Endothelial cell of umbilical vein (primary cell): ENCODE measurements at places on chromosomes 7 and 10.

- DNase-seq: no peak
These were observed 102.1 kb downstream of the VPS41 start for GRCh38 chr7:38806912-38807311.

GRCh38 chr7:155219947-155220769 lies 77.5 kb upstream of the INSIG1 start:
- DNase-seq: no peak

DNA sequence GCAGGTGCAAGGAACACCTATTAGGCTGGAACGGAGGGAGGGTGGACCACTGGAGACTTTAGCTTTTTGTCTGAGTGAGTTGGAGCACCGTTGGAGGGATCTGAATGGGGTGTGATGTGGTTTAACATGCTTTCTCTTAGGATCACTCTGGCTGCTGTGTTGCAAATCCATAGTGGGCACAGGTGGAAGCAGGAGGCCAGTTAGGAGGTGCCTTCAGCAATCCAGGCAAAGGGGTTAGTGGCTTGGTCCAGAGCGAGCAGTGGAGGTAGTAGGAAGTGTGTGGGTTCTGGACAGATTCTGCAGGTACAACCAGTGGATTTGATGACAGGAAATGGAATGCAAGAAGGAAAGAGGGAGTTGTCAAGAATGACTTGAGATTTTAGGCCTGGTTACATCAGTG lies 95.0 kb downstream of the MMRN2 start:
- no peak for DNase-seq

GRCh38 chr7:145520284-145520683 lies 596.3 kb upstream of the CNTNAP2 start:
- no peak for DNase-seq

DNA sequence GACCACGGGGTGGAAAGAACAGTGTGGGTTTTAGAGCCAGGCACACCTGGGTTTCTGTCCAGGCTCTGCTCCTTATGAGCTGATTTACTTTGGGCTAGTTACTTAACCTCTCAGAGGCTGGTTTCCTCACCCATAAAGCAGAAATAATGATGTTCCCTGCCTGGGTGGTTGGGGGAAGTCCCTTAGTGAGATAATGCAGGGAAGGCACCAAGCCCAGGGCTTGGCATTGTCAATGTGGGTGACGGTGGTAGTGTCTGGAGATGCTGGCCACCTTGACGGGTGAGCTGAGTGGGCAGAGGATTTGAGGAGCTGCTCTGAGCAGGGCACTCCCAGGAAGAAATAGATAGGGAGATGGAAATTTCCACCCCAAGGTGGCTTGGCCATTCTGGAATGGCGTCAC lies 65.2 kb downstream of the SH2D4B start:
- DNase-seq: no peak

GRCh38 chr10:130809761-130810515 lies 501.6 kb downstream of the TCERG1L start:
- no peak for DNase-seq

DNA sequence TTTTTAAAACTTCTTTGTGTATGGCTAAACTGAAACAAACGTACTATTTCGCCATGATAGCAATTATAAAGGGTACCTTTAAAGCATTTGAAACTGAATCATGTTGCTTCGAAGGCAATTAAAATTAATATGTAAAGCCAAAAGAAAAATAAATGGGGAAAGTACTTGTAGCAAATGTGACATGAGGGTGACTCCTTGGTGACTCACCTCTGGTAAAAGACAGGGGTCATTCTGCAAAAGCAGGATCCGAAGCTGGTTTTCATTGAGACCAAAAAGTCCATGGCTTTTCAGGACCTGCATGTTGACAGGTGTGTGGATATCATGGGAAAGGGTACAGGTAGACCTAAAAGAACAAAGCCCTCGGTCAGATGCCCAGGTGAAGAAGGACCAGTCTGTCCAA lies 1.5 kb downstream of the ZC3HAV1L start:
- DNase-seq: no peak

GRCh38 chr10:75738924-75739323 lies 307.5 kb downstream of the LRMDA start:
- no peak for DNase-seq

DNA sequence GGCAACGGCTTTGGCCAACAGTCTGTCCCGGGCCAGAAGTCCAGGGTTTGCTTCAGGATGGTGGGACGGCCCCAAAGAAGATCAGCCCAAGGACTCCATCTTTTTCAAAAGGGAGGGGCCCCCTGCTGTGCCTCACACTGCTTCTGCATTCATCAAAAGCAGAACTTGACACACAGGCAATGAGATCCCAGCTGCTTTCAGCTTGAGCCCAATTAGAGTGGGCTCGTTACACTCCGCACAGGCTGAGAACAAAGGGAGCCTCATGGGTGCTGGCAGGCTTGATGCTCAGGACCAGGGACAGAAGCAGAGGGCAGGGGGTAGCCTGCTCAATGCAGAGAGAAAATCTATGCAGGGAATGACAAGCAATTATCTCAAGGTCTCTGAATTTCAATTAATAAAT lies 45.5 kb downstream of the VOPP1 start:
- no peak for DNase-seq

DNA sequence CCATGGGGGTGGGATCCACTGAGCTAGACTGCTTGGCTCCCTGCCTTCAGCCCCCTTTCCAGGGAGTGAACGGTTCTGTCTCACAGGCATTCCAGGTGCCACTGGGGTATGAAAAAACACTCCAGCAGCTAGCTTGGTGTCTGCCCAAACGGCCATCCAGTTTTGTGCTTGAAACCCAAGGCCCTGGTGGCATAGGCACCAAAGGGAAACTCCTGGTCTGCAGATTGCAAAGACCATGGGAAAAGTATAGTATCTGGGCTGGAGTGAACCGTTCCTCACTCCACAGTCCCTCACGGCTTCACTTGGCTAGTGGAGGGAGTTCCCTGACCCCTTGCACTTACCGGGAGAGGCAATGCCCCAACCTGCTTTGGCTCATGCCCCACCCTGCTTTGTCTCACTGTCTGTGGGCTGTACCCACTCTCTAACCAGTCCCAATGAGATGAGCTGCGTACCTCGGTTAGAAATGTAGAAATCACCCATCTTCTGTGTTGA lies 62.7 kb downstream of the PPP1R9A start:
- no peak for DNase-seq

- DNase-seq: no peak
These were observed 8.3 kb downstream of the SFRP4 start for GRCh38 chr7:37908221-37908788.

DNA sequence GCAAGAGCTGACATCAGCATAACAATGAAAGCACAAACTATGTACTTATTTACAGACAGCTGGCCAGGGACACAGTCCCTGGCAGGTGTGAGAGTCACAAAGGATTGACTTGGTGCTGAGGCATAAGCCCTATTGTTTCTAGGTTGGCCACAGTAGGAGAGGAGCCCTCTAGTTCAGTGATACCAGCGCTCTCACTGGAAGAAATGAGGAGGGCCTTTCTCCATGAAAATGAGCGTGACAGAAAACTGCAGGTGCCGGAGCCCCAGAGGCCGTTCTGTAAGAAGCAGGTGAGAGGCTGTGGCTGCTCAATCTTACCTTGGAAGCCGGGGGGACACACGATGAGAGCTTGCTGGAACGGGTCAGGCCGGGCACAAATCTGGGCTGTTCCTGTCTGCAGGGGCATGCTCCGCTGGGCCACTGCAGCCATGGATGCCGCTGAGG lies 90.5 kb downstream of the CLEC2L start:
- DNase-seq: no peak

GRCh38 chr7:154783281-154783909 lies 219.5 kb downstream of the PAXIP1 start:
- DNase-seq: no peak

DNA sequence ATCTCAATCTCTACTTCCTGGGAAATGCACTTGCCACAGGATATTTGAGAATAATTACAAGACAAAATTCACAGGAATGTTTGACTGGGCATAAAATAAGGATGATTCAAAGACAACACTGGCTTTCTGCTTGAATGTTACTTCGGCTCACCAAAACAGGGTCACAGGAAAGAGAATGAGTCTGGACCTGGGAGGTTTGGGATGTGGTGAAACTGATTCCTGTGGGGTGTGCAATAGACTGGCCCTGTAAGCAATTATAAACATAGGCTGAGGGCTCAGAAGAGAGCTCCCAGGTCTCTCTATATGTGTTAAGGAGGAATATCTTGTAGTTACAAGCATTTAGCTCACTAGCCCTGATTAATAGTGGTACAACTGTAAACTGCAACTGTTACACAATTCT lies 613.9 kb upstream of the CELF2 start:
- DNase-seq: no peak

- DNase-seq: no peak
These were observed 1127.7 kb downstream of the REEP3 start for GRCh38 chr10:64648915-64649314.

DNA sequence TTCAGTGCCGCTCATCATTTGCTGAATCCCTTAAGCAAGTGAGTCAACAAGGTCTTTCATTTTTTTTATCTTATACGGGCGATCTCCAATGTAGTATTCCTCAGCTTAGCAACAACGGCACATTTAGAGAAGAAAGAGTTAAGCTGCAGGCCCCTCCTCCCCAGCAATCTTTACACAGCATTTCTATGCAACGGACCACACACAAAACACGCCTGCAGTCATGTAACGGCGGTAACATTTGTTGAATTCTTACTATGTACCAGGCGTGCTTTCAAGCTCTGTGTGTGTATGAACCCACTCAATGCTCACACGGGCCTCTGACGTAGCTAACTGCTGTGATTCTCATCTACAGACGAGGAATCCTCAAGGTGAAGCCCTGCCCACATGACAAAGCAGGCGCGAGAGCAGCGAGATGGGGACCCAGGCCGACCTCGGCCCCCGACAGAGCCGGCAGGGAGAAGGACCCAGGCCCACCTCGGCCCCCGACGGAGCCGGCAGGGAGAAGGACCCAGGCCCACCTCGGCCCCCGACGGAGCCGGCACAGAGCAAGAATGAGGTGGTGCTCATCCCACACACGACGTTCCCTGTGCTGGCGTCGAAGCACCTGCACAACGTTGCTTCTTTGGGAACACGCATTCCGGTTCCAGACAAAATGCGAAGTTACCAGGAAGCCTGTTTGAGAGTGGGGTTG lies 240.7 kb downstream of the ZMYND11 start:
- no peak for DNase-seq

GRCh38 chr7:122572706-122573105 lies 126.2 kb downstream of the RNF133 start:
- DNase-seq: no peak

DNA sequence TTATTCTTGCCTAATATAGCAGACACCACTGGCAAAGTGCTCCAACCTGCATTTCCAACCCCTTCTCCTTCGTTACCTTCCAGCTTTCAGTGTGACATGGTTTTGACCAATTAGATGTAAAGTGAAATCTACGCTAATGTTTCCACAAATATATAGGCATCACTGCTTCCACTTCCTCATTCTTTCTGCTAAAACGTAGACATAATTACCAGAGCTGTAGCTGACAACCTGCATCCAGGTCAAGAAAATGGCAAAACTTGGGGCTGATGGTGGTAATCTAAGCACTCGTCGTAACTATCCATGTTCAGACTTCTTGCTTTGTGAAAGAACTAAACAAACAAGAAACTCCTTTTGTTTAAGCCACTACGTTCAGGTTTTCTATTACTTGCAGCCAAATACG lies 41.8 kb upstream of the COL1A2 start:
- no peak for DNase-seq

GRCh38 chr7:27605283-27605682 lies 57.4 kb downstream of the HIBADH start:
- no peak for DNase-seq

DNA sequence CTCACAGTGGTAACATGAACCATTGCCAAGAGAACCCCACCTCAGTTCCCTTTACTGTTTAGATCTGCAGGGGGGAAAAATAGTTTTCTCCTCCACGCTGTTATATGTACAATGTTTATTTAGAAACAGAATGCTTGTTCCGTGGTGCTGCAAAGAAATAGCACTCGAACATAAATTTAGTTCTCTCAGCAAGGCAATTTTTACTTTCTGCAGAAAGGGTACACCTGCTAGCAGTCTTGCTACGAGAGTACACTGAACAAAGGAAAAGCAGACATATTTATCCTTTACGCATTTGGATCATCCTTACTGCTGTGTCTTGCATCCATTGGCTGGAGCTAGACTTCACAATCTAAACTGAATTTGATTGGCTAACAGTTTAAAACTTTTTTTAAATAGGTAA lies 178.5 kb downstream of the HECW1 start:
- DNase-seq: no peak

- peak; percentile 35 for DNase-seq
These were observed 597 bp downstream of the ZNF277 start for GRCh38 chr7:112206991-112207592.

GRCh38 chr10:128060341-128061250 lies 65.6 kb downstream of the MKI67 start:
- DNase-seq: no peak

GRCh38 chr10:98814470-98814869 lies 367.7 kb upstream of the HPS1 start:
- DNase-seq: no peak

GRCh38 chr10:670038-670437 lies 19.4 kb downstream of the DIP2C start:
- no peak for DNase-seq

DNA sequence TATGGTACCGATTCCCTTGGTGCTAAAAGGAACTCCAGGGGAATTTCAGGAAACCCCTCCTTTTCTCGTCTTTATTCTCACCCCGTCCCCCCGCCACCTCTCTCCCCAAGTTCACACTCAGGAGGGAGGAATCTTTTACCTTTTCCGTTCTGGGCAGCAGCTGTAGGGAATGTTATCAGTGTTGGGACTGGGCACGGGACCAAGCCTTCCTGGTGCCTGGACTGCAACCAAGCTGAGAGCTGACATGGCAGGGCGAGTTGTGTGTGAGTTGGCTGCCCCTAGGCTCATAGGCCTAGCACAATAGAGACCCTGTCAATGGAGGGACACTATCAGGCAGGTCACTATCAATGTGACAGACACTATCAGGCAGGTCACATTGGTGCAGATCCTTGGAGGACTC lies 121.4 kb downstream of the TCF7L2 start:
- peak; percentile 89 for DNase-seq

- DNase-seq: peak; percentile 96
These were observed 106.0 kb downstream of the CUBN start for GRCh38 chr10:17023386-17024298.

DNA sequence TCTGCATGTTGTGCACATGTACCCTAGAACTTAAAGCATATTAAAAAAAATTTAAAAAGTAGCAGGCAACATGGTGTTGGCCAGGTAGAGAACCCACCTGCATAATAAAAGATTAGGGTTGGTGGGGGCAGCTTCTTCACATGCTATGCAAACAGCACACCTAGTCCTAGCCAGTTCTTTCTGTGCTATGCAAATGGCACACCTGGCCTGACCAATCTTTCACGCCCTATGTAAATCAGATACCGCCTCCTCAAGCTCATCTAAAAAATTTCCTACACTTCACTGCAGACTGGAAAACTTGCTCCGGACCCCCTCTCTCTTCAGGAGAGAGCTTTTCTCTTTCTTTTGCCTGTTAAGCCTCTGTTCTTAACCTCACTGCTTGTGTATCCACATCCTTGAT lies 14.5 kb upstream of the PIP start:
- no peak for DNase-seq

DNA sequence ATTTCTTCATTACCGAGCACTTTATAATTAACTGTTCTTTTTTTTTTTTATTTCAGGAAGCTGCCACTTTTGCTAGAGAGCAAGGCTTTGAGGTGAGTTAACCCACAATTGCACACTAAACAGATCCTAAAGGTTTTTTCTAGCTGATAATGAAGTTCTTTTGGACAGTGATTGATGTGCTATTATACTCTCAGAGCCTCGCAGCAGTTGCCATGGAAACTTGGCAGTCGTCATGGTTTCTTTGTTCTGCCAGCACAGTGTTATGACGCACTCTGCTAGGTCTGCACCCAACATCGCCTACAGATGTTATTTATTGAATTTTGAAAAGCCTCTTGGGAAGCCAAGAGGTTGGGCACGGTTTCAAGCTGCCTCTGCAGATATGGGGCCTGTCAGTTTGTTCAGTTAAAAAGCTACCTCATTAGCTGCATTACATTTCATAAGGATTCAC lies 237.2 kb upstream of the KAT6B start:
- peak; percentile 99 for DNase-seq
